AG04450 (cell line): ENCODE measurements at places on chromosomes 5 and 9.

- DNase-seq: no peak
Measured at GRCh38 chr5:143261748-143262392, 141.6 kb downstream of the NR3C1 start.

- no peak for DNase-seq
Measured at GRCh38 chr5:178569485-178569884, 20.7 kb downstream of the COL23A1 start.

DNA sequence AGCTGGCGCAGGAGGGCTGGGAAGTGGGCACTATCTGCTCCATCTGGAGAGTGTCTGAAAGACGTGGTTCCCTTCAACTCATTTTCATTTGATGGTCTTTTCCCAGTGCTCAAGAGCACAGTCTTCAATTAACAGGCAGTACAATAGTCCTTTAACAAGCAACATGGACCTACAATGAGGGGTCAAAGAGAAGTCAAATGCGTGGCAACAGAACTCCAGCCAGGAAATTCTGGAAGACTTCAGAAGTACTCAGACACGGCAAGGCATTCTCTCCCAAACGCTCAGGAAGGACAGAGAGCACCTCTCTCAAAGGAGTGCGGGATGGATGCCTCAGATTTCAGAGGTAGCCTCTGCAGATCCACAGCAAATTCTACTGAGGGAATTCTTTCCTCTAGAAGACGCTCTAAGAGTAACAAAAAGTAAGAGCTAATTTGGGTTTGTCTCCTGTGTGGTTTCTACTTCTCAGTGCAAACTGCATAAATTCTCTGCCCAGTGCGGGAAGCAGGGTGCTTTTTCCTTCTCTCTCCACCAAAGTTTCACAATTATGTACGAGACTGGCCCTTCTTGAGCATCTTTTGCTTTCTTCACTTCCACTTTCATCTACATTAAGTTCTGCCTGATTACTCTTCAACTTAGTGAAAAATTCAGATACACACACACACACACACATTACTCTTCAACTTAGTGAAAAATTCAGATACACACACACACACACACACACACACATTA, 56.4 kb downstream of the LHFPL2 start:
- no peak for DNase-seq

- no peak for DNase-seq
Measured at GRCh38 chr5:174752121-174752520, 27.7 kb downstream of the MSX2 start.

DNA sequence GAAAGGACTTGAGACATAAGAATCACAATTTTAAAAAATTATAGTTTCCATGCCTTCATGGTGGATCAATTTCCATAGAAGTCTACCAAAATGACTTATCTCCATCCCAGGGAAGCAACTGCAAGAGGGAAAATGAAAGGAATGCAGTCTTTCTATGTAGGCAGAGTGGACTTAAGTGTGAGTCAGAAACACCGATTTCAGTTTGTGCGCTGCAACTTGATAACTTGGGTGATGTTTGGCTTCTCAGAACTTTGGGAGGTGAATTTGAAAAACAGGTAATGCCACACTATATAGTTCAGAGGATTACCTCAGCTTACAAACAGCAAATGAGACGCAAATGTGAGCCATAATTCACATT, 708 bp upstream of the CSNK1G3 start:
- DNase-seq: no peak
